Hepatocyte (in vitro differentiated cells): ENCODE measurements at places on chromosomes 1 and 21.

DNA sequence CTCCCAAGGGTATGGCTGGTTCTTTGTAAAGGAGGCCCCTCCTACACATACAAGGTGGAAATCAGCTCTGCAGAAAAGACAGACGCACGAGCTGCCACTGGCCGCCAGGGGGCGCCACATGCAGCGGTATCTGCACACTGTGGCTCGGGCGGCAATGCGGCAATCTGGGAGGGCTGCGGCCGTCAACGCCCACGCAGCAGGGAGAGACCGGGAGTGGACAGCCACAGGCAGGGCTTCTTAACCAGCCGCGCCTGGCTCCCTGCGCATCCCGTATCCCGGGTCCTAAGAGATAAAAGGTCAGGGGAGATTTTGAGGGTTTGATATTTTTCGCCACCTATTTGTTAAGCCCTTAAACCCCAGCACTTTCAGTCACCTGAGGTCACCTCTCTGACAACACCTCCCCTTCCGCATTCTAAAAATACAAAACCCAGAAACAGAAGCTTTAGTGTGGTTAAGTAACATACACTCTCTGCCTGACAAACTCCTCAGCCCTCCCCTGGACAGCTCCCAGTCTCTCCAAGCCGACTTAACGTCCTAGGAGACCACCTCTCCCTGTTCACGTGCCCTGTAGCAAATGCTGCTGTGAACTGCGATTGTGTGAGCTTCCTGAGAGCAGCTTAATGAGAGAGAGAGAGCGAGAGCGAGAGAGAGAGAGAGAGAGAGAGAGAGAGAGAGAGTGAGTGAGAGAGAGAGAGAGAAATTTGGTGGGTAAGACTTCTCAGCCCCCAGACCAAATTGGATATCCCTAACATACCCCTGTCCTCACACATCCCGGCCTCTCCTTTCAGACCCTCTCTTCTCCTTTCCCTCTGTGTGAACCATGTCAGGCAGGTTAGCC lies 13.5 kb upstream of the KCNA2 start:
- peak; percentile 94 for DNase-seq

DNA sequence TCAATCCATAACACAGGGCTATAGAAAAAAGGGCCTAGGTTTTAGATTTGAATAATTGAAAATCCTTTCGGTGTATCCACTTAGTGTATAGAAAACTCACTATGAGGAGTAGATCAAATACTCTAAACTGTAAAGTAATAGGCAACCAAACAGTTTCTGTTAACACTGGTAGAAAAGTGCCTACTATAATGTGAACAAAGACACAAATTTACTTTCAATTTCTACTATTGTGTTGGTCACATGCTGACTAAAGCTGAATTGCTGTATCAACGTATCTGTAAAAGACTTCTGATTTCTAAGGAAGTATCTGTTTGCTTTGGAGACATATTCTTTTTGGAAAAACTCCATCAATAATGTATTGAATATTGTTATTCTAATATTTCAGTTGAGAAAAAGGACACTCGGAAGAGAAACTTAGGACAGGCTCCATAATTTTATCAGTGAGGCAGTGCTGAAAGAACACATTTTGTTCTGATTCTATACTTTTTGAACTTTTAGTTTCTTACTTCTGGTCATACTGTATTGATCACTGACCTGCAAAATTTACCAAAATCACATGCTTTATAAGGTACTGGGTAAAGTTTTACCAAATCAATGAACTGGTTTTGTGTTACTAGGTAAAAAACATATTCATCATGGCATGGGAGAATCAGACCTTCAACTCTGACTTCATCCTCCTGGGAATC lies at the start of gene OR2M5:
Gene OR2M5 (plus strand): TSS at position 636 of the 686 bp plus-strand sequence. CDS start 0 bp downstream, at position 636.
- DNase-seq, result no peak

- DNase-seq, result no peak
These were observed 13.0 kb downstream of the LSS start for GRCh38 chr21:46215436-46216131.

- DNase-seq, result peak; percentile 2
These were observed 9.6 kb upstream of the SPATC1L start for GRCh38 chr21:46193829-46194373.

DNA sequence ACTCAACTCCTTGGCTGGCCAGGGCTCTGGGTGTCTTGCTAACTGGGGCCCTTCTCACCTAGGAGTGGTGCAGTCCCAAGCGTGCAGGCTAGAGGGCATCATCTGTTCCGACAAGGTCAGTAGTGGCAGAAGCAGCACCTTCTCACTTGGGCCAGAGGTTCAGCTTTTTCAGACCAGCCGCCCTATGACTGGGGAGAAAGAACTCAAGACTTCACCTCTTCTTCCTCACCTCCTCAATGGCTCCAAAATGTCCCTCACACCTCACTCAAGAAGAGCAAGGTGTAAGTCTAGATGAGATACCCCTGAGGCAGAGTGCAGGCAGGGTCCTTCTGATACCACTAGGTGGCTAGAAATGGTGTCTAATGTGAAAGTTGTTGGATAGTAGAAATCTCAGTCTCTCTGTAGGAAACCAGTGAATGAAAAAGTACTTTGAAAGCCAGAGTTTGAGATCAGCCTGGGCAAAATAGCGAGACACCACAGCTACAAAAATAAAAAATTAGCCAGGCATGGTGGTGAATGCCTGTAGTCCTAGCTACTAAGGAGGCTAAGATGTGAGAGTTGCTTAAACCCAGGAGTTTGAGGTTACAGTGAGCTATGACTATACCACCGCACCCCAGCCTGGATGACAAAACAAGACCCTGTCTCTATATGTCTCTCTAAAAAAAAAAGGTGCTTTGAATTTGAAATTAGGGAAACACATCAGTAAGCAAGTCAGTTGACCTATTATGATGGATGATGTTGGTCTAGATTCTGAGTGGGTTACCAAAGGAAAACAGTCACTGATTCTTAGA lies 8.6 kb upstream of the IL20 start:
- DNase-seq, result no peak
